ENCODE measurements at places on chromosomes 4 and X.

GRCh38 chr4:81482326-81482725 is 10.6 kb upstream of the RASGEF1B start:
- DNase-seq, result no peak

DNA sequence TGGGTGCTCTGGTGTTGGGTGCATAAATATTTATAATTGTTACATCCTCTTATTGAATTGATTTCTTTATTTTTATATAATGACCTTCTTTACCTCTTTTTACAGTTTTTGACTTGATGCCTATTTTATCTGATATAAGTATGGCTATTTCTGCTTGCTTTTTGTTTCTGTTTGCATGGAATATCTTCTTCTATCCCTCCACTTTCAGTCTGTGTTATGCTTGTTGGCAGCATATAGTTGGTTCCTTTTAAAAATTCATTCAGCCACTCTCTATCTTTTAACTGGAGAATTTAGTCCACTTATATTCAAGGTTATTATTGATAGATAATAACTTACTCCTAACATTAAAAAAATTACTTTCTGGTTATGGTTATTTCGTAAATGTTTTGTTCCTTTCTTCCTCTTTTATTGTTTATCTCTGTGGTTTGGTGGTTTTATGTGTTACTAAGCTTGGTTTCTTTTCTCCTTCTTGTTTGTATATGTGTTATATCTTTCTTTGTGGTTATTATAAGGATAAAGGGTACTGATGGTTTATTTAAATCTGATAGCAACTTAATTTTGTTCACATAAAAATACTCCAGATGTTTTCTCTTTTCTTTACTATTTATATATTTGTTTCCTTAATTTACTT is 69.5 kb downstream of the IL15 start:
- DNase-seq, result no peak

DNA sequence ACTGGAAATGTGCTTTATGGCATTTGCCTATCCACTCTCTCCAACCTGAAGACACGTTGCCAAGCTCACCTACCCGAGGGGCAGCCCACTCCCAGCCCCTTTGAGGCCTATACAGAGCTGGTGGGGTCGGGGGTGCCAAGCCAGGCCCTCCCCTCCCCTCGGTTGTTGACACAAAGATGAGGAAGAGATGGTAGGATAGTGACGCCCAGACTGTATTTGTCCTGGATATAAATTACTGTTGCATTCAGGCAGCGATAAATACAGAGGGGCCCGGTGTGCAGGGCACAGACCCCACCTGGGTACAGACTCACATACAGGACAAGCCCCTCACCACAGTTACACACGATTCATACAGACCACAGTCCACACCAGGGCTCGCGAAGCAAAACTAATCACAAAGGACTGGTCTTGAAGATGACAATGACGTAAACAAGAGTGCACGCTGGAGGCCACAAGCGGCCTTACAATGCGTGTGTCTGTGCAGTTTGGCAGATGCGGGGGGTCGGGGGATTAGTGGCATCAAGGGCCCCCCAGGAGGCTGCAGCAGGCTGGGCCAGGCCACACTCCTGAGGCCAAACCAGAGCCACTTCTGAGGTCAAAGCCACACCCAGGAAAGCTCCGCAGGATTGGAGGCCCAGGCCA is 14.6 kb downstream of the DGKQ start:
- DNase-seq, result peak; percentile 79

DNA sequence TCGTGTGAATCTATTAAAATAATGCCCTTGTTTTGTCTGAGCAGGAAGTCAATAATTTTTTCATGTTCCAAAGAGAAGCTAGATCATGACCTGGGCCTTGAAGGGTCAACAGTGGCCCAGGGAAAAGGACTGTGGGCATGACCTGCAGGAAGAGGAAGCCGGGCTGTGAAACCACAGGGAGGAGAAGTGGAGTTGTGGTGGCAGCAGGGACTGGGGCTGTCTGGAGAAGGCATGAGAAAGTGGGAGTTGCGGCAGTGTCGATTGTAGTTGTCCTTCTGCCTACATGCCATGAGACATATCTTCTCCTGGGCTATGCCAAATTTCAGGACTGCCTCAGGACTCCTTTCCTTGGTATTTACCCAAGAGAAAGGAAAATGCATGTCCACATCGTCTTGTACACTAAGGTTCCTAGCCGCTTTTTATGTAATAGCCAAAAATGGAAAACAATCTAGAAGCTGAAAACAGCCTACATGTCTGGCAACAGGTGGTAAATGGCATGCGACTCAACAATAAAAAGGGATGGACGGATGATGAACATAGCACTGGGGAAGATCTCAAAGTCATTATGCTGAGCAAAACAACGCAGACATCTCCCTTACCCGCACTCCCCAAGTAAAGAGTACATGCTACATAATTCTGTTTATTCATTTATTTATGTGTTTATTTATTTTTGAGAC is 13.6 kb upstream of the PTTG2 start:
- no peak for DNase-seq

GRCh38 chr4:106032851-106033286 is 137.6 kb downstream of the NPNT start:
- DNase-seq, result no peak

DNA sequence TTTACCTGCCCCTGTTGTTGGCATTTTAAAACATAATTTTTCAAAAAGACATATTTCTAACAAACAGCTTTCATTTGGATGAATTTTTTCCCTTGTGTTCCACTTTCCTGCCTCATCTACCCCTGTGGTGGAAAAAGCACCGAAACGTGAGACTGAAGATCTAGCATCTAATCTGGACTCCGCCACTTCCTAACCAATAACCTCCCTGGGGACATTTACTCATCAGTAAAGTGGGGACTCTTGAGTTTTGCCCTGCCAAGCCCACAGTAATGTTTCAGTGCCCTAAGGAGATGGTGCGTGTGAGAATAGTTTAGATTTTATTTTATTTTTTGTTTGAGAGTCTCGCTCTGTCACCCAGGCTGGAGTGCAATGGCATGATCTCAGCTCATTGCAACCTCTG is 56.7 kb downstream of the ADGRG2 start:
- DNase-seq, result no peak

GRCh38 chr4:188295899-188296298 is 156.7 kb downstream of the TRIML1 start:
- no peak for DNase-seq

GRCh38 chrX:132063862-132064261 is 40.8 kb downstream of the STK26 start:
- DNase-seq, result no peak

DNA sequence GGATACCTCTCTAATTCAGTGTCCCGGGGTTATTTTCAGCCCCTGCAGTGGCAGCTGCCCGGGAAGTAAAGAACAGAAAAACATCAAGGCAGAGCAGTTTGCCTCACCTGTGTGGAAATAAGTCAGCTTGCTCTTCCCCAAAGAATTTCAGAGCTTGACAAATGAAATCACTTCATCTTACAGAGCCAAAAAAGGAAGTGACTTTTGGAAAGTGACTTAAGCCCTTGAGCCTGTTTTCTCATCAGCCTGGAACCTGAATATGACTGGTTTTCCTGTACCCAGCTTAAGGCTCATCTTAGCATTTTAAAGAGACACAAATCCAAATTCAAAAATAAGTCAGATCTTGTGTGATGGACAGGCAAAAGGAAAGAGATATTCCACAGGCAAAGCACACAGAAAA is 211.6 kb downstream of the RCHY1 start:
- no peak for DNase-seq

DNA sequence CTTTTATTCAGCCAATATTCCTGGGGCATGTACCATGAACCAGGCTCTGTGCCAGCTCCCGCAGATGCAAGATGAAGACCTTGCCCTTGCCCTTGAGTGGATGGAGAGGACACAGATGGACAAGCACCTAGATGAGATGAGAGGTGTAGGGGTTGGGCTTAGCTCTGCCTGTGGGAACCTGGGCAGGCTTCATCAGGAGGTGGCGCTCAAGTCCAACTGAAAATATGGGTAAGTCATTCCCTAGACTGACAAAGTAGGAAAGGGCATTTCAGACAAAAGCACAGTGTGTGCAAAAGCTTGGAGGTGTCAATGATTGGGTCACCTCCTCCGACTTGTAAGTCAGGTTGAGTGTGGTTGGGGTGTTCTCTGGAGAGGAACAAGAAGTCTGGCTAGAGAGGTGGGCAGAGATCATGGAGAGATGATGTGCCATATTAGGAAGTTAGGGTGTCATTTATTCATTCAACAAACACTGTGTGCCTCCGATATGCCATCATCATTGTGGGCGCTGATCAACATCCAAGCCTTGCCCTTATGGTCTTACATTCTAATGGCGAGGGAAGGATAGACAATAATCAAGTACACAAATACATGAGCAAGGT is 64.6 kb downstream of the ANAPC4 start:
- DNase-seq, result peak; percentile 82

DNA sequence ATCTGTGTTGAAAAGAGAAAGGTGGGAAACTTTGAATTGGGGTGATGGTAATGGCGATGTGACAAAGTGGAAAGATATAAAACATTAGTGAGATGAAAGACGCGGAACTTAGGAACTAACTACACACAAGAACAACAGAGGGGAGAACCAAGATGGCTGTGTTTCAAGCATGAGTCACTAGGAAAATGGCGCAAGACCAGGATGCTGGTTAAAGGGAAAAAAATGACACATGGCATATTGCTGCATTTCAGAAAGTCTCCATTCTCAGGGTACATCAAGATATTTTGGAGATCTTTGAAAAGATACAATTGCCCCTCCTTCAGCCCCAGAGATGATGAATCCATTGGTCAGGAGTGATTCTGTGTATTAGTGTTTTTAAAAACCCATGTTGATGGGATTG is 164.4 kb downstream of the FBXO8 start:
- no peak for DNase-seq

DNA sequence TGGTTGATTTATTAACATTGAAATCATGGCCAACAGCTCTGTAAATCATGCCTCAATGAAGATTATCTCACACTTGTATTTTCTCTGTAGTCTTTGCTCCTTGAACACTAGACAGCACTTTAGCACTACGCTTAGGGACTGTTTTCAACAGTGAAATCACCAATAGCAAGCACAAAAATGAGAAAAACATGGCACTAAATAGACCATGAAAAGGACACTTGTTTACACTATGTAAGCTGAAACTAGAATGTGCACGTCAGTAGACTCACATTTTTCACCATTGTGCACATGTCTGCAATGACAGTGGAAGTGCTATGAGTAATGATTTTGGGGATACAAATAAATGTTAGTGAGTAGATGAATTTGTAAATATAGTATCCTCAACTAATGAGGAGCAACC is 3.1 kb downstream of the BMP2K start:
- no peak for DNase-seq

GRCh38 chrX:70422851-70423341 is at the start of gene GDPD2:
TSS of gene GDPD2 (plus strand) at chrX:70423314. CDS start at chrX:70424985, 1,671 bp downstream.
- DNase-seq, result no peak

DNA sequence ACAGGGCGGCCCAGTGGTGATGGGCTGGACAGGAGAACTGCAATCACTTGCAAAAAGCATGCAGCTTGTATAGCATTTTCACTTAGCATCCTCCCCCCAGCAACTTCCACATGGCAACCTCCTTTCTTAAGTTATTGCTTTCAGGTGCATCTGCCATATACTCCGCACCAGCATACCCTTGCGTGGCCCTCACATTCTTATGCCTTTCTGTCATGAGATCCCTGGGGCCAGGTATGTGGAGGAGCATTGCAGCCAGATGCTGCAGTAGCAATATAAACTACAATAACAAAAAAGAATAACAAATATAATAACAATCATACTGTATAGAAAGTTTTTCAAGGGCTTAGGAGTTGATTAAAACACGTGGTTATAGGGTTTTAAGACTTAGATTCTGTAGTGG is 26.3 kb upstream of the NUDT6 start:
- no peak for DNase-seq

DNA sequence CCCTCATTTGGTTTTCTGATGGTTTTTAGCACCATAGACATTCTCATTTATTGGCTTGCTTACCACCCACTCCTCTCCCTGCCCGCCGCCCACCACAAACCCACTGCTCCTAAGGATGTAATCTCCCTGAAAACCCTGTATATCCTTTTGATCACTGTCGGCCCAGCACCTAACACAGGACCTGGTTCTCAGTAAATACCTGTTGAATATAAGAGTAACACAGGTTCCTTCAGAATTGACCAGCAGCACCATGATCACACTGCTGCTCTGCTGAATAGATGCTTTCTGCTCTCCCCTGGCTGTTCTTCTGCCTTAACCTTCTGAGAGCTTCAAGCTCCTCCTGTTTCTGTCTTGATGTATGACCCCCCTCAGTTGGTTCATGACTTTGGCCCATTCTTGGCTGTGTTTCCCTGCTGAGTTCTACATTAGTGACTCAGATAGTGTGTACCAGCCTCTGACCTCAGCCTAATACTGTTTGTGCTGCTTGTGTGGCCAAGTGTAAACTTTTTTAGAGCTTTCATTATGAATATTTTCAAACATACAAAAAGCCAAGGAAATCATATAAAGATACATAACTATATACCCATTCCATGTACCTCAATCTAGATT is 265.3 kb downstream of the FRMPD4 start:
- no peak for DNase-seq

- DNase-seq, result no peak
Observed at GRCh38 chrX:36414056-36414455, 494.5 kb downstream of the CFAP47 start.
